ENCODE measurements at places on chromosomes 13 and 19. TPM values are rescaled to one million over a fixed set of nuclear protein-coding genes. Genes with fewer than 3 reads are reported as not detected.

DNA sequence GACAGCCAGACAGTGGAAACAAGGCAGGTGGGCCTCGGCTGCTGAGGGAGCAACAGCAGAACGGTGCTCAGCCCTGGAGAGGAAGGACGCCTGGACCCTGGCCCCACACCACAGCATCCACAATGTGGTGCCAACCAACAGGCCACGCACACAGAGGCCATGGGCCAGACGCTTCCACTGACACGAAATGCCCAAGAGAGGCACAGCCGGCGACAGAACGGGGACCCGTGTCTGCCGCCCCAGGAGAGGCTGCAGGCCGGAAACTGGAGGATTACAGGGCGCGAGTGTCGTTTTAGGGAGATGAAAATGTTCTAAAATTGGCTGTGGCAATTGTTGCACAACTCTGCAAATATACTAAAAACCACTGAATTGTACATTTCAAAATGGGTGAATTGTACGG lies 69.7 kb downstream of the RASA3 start:
- no peak for DNase-seq

DNA sequence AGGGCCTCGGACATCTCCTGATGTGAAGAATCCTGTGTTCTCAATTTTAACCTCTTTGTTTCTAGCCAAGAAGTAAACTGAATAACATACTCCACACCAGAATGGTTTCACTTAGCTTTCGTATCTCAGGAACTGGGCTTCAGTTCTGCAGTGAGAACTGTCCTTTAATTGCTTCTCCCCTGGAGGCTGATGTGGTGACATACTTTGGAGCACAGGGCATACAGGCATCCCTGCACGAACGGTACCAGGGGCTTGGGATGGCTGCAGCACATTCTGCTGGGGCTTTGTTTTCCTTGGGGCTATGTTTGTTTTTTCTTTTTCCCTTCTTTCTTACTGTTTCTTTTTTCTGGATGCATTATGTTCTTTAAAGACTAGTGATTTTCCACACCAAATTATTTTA lies 230.5 kb downstream of the TM9SF2 start:
- DNase-seq: no peak

DNA sequence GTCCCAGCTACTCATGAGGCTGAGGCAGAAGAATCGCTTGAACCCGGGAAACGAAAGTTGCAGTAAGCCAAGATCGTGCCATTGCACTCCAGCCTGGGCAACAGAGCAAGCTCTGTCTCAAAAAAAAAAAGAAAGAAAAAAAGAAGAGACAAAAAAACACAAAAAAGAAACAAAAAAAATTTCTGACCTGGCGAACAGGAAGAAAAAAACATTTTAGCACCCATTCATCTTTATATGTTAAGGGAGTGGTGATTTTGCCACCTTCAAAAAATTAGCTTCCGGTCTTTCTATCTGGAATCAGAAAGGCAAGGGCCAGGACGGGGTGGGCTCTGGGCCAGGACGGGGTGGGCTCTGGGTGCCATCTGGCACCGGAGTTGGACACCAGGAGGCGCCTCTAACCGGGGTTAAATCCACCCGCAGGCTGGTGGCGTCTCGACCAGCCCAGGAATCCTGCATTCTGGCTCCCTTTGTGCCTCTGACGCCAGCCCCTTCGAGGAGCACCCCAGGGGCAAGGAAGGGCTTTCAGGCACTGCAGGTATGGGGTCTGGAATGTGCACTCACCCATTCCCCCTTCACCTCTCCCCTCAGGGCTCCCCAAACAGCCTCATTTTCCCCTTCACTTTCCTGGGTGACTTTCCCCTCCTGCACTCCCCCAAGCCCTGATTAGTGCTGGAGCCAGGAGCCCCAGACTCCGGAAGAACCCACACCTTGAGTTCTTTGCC lies 10.4 kb upstream of the ZSWIM4 start:
- no peak for DNase-seq

TUBA3C gene
- total RNA-seq: not detected
